Aortic smooth muscle cell (primary cell): ENCODE measurements at places on chromosomes 12 and 14. TPM values are rescaled to one million over a fixed set of nuclear protein-coding genes. Genes with fewer than 3 reads are reported as not detected.

The REM2 gene
- 0.12 and 0.26 TPM in 2 replicates for total RNA-seq

The FAM177A1 gene
- 63.0 and 84.2 TPM in 2 replicates for total RNA-seq

The ERP27 gene
- 0.13 and 0.87 TPM in 2 replicates for total RNA-seq

The BMP4 gene
- total RNA-seq = 2.4 and 8.6 TPM in 2 replicates

The NELL2 gene
- under 0.01 TPM in 1 of 2 replicates, not detected in the other for total RNA-seq

The CMA1 gene
- not detected in 2 replicates for total RNA-seq

The KRT6C gene
- total RNA-seq = not detected in 2 replicates

The CNTN1 gene
- total RNA-seq = 0.66 and 0.99 TPM in 2 replicates

The SYCP3 gene
- total RNA-seq = 0.12 and 0.13 TPM in 2 replicates

The IGF1 gene
- under 0.01 TPM in 1 of 2 replicates, not detected in the other for total RNA-seq

The NTF3 gene
- total RNA-seq = 4.4 and 11.1 TPM in 2 replicates
